Stimulated activated CD4-positive, alpha-beta T cell treated with anti-CD3 and anti-CD28 coated beads, Interleukin-1b, Interleukin-23, amount 100 ng/mL, for 24 hours (primary cell): ENCODE measurements at places on chromosomes 1 and 21.

DNA sequence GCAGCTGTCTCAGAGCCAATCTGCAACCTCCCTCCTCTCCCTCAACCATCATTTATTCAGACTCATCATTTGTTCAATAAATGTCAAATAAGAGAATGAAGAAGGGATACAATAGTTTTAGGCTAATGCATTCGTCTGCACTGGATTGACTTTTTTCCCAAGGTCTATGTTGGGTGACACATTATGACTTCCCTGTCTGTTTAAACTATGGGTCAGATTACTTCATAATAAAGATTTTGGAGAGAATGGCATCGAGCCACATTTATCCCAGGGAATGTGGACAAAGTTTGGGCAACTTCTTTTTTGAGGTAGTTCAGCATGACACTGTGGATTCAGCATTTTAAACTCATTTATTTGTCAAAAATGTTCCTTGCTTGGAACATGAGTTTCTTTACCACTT lies 107.4 kb upstream of the ADGRL2 start:
- no peak for DNase-seq

- DNase-seq, result no peak
Measured at GRCh38 chr1:197782722-197783360, 7.6 kb upstream of the DENND1B start.

DNA sequence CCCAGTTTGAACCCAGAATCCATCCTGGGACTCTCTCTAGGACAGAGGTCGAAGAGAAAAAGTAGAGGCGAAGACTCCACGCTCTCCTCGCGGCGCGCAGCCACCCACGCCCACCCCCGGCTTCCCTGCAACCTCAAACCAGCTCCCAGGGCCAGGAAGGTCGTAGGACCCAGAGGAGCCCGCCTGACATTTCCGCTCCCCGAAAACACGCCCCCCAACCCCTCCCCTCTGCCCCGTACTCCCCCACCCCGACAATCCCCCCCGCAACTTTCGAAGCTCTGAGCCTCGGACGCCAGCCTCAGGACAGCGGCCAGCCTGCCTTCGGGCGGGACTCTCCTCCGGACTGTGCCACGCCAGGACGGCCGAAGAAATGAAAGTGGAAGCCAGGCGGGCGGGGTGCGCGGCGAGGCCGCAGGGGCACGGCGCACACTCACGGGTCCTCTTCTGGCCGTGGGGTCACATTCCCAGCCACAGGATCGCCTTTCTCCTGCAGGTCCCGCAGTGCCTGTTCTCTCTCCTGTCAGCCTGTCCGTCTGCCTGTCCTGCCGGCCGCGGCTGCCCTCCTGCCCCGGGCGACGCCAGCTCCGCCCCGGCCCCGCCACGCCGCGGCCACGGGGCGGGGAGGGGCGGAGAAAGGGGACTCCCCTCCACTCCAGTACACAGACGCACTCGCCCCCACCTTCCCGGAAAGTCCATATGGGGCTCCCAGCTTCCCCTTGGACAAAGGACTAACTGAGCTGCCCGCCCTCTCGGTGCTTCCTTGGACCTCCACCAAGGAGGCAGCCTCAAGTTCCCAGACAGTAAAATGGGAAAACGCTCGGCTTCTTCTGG lies at the start of gene MOB3C:
TSS of gene MOB3C (minus strand) at position 535 of the 831 bp plus-strand sequence. CDS start 3,490 bp downstream, outside the sequence.
- peak; percentile 39 for DNase-seq

DNA sequence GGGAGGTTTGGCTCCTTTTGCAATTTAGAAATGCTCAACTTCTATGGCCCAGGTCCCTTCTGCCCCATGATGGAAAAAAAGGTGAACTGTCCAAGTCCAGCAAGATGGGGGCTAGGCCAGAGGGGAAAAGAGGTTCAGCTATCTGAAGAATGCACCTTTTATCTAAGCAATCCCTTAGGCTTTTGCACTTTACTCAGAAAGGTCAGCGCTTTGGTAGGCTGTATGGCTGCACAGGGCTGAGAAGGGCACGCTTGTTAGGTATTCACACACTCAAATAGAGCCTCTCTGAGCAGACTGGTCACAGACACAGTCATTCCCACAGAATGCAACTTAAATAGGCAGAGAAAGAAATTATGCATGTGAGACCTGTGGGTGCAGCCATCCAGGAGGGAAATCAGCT lies 31.0 kb downstream of the KANK4 start:
- no peak for DNase-seq

GRCh38 chr1:54137534-54138061 lies 15.2 kb downstream of the CDCP2 start:
- no peak for DNase-seq

DNA sequence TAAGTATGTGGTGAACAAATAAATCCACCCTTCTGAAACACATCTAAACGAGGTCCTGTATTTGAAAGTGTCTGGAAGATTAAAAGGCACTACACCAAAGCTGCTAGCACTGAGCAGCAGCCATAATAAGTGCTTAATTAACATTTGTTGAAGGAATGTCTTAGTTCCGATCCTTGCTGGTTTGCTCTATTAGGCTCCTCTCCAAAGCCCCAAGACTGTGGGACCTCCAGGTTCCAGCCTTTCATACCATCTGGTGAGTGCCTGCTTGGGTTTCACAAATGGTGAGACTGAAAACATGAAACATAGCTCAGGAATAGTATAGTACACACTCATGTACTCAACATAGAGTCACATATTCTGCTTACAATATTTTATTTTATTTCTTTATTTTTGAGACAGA lies 640 bp upstream of the CYP2J2 start:
- no peak for DNase-seq

- DNase-seq, result no peak
Measured at GRCh38 chr1:210252621-210253051, 20.0 kb downstream of the SERTAD4 start.

DNA sequence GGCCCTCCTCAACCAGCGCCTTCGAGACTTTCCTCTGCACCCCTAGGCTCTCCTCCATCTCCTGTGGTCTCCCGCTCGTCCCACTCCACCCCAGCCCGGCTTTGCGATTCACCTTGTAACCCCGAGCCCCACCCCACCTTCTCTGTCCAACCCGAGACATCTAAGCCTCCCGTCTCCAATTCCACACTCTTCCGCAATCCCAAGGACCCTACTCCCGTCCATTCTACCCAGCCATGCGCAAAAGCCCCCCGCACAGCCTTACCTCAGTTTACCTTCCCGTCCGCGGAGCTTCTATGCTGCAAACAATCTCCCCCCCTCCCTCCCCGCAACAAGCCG lies 174 bp downstream of the SH3BP5L start:
- DNase-seq, result no peak

GRCh38 chr21:45207839-45208626 lies 79.7 kb downstream of the POFUT2 start:
- DNase-seq, result no peak

- no peak for DNase-seq
Measured at GRCh38 chr1:193927550-193927949, 741.1 kb upstream of the B3GALT2 start.

- DNase-seq, result no peak
Measured at GRCh38 chr1:6906783-6907182, 121.5 kb downstream of the CAMTA1 start.

DNA sequence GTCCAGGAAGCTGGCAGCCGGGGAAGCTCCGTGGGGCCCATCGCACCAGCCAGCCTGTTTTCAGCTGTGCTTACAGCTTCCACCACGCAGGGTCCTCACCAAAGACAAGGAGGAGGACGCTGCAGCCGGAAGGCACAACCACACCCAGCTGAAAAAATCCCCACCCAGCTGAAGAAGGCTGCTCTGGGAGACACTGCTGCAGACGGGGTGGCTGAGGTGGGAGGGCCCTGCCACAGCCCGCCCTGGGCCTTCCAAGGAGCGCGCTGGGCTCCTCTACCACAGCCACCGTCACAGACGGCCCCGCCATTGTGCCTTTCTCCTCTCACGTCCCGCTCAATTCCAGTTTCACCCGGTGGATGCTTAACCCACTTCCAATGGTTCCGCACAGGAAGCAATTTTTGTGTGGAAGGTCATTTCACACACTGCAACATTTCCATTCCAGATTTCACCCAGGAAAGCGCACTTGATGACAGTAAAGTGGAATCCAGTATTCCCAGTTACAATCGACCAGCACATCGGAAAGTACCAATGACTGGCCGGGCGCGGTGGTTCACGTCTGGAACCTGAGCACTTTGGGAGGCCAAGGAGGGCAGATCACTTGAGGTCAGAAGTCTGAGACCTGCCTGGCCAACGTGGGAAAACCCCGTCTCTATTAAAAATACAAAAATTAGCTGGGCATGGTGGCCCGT lies 47.9 kb downstream of the NPHP4 start:
- no peak for DNase-seq

GRCh38 chr1:53580739-53581475 lies 121.7 kb downstream of the DMRTB1 start:
- DNase-seq, result no peak

DNA sequence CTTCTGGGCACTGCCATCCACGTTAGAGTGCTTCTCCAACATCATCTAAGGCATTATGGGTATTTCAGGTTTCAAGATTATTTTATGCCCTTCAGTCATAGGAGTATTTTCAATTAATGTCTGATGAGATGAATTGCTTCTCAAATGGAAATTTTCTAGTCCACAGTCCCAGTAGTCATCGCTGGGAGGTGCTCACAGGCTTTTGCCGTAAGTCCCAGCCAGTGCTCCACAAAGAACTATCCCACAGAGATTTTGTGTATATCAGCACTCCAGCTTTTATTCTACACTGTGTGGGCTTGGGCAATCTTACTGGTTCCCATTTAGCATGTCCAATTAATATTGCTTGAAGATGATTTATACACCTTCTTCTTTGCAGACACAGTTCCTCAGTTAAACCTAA lies 61.0 kb downstream of the SMYD2 start:
- DNase-seq, result no peak

DNA sequence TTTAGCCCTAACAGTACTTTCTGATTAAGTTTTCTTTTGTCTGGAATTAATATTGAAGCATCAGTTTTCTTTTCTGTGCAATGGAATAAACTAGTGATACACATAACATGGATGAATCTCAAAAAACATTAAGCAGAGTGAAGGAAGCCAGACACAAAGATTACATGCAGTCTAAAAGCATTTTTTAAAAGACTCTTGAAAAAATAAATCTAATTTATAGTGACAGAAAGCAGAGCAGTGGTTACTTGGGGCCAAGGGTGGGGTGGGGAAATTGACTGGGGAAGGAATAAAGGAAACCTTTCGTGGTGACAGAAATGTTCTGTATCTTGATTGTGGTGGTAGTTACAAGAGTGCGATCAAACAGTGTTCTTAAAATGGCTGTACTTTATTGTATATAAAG lies 20.2 kb upstream of the ST6GALNAC3 start:
- no peak for DNase-seq

DNA sequence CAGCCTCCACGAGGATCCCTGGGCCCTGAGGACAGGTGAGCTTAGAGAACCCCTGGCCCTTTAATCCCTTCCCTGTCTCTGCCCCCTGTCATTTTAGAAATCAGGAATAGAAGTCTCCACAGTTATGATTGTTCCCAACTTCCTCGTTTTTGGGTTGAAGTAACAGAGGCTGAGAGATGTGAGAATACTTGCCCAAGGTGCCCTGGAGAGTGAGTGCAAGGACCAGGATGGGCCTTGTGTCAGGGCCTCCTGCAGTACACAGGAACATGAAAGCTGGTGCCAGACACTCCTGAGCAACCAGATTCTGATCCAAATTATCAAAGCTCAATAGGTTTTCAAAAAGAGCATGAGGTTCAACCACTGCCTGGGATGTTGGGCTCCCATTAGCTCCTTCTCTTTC lies 10.1 kb downstream of the HLX start:
- DNase-seq, result no peak

DNA sequence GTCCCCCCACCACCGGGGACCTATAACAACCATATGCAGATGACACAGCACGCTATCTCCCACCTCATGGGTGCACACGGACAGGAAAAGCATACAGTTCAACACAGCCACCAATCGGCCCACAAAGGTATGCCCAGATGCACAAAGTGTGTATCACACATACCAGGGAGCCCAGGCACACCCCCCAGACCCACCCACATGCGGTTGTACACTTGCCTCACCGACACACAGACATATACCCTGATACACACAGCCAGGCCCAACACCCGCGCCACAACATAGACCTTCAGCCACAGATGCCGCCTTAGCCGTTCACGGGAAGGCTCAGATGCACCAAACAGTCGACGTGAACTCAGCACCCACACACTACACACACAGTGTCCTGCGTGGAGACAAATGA lies 5.5 kb downstream of the CROCC start:
- DNase-seq, result no peak

DNA sequence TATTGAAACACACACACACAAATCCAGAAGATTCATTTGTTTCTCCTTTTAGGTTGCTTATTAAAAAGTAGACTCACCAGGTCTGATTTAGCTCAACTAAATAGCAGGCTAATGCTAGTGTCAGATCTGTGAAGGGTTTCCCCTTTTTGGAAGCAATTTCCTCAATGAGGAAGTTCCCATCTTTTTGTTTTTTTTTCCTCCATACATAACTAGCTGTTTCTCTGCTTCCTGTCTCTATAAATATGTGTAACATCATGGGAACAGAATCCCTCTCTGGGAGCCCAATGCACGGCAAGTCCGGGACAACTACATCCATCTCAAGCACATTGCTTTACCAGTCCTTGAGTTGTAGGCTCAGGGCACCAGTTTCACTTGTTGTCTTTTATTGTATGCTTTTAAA lies 1421.1 kb downstream of the PLA2G4A start:
- DNase-seq, result no peak

GRCh38 chr21:43190951-43191350 lies 22.1 kb downstream of the CRYAA start:
- no peak for DNase-seq

DNA sequence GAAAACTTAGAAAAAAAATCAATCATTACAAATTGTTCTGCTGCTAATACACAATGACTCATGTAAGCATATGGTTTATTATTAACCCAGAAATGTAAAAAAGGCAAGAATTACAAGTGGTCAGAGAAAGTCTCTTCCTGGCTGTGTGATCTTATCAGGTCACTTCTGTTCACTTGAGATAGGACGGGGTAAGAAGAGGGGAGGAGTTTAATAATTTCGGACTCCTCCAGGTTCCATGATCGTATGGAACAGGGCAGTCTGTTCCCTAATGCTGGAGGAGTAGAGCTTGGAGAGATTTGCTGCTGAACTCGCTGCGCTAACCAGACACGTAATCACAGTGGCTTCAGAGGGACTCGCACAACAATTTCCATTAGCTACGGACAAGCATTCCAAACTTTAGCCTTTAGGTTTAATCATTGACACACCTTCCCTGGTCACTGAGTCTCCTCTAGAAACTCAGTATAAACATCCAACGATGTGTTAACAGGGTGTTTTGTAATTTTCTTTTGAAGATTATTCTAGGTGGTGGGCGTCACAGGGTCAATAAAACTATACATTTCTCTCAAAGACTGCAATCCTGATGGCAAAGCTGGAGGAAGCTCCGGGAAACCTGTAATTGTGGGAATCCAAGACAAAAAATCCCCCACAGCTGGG lies 1.3 kb downstream of the CRYZ start:
- DNase-seq, result no peak

DNA sequence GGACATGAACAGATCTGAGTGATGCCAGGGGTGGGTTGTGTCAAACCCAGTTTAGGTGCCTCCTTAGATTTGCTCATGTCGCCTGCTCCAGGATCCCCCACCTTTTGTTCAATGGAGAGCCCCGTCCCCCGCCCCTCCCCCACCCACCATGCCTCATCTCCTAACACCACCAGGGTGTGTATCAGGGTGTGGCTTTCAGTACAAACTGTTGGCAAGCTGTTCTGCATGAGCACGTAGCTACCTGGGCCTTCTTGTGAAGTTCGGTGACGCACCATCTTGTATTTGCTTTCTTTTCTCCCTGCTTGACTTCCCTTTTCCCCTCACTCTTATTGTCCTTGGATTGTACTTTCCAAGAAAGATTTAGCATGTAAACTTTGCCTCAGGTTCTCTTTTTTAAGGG lies 94.8 kb downstream of the EBNA1BP2 start:
- no peak for DNase-seq

- DNase-seq, result no peak
Measured at GRCh38 chr1:118504867-118505266, 319.8 kb upstream of the SPAG17 start.

- no peak for DNase-seq
Measured at GRCh38 chr1:75136921-75137641, 2.9 kb downstream of the LHX8 start.
